ENCODE measurements at places on chromosomes 2 and 18.

GRCh38 chr2:203623096-203623495 is 83.3 kb upstream of the CD28 start:
- no peak for DNase-seq

GRCh38 chr18:68843473-68844089 is 45.7 kb downstream of the CCDC102B start:
- no peak for DNase-seq

GRCh38 chr2:216519154-216519762 is 20.6 kb downstream of the RPL37A start:
- peak; percentile 91 for DNase-seq

DNA sequence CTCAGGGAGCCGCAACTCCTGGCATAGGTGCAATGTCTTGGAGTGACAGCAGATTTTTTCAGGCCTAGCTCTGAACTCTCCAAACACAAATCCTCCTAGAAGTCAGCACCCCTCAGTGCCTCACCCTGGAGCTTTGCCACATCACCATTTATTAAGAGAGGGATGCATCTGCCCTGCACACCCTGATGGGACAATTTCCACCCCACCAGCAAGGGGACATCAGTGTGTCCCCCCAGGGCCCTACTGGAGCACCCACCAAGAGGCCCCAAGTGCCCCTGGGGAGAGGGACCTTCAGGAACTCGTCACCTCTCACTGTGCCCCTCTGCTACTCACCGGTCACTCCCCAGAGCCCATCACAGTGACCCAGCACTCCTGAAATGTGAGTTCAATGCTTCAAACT is 144.7 kb downstream of the NDUFA10 start:
- DNase-seq: no peak

DNA sequence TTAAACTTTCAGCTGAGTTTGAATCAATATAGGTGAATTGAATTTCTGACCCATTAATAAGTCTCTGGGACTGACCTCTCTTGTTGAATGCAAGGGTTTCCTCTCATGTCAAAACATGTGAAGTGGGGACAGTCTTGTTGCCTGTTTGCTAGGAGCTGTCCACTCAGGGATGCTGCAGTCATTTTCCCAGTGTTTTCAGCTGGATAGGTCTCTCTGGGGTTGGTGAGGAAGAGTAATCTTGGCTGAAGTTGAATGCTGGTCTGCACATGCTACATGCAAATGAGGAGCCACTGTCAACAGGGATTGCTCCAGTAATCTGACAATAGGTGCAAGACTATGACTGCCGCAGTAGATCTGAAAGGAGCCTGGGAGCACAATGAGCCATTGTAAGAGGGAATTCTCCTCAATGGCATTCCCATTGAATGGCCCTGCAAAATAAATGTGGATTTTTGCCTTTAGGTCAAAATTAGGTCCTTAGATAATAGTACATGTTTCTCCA is 34.1 kb upstream of the IL1RL1 start:
- peak; percentile 52 for DNase-seq
